ENCODE measurements at places on chromosomes 3 and 15.
A peak's percentile ranks its signal among the peaks of the same experiment; 100 is the strongest.

DNA sequence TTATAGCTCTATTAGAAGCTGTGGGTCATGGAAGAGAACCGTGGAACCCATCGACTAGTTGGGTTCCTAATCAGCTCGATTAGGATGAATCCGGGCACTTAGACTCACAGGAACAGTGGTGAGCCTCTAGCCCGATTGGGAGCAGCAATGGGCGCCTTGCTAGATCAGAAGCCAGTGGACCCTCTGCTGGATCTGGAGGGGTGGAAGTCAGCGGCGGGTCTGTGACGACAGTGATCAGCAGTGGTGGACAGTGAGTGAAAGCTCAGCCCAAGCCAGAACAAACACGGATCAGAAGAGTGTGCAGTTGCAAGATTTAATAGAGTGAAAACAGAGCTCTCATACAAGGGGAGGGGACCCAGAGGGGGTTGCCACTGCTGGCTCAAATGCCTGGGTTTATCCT lies 1170.2 kb downstream of the OTOL1 start:
- no peak for DNase-seq

- no peak for DNase-seq
Measured at GRCh38 chr3:188775412-188775811, 396.4 kb upstream of the TPRG1 start.

- no peak for DNase-seq
Measured at GRCh38 chr15:55218056-55218455, 21.3 kb upstream of the RSL24D1 start.

- no peak for DNase-seq
Measured at GRCh38 chr3:111735243-111735758, 123.8 kb upstream of the PHLDB2 start.

DNA sequence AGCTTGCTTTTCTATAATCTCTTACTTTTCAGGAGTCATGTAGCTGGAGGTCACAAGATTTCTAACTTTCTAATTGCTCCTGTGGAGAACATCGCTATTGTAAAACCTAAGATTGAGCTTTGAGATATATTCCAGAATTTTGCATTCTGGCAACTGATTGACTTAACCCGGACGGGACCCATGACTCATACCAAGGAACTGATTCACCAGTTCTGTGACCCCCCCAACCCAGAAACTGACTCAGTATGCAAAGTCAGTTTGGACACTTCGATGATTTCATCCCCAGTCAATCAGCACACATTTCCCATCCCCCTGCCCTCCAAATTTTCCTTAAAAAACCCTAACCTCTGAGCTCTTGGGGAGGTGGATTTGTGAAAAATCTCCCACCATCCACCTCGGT lies 396.5 kb upstream of the GBE1 start:
- DNase-seq = no peak

DNA sequence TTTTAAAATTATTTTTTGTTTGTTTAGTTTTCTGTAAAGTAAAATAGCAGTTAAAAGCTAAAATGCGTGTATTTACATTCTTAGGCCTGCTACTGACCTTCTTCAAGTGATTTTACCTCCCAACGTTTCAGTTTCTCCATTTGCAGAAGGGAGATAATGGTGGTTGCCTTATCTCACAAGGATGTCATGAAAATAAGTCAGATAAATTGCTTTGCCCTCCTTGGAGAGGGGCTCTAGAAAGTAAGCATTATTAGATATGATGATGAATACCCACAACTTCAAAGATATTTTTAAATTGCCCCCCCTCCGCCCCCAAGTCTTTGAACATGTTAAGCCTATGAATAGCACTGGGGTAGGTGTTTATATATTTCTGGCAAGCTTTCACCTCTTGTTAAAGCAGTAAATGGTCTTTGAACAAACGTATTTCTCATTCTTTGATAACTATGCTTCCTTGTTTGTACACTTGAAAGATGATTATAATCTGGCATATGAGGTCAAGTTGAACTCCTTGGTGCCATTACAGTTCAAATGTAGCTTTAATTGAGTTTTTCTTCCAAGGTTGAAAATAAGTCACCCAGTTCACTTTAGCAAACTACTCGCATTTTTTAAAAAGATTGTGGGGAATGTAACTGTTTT lies 6.4 kb downstream of the TERC start:
- DNase-seq = no peak

DNA sequence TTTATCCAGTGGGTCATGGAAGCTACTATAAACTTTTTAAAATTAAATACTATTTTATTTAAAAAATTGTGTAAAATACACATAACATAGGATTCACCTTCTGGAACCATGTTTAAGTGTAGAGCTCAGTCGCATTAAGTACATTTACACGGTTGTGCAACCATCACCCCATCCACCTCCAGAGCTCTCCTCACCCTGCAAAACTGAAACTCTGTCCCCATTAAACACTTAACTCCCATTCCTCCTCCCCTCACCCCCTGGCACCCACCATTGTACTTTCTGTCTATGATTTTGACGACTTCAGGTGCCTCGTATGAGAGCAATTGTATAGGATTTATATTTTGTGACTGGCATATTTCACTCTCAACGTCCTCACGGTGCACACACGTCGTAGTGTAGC lies 70.7 kb downstream of the APBA2 start:
- no peak for DNase-seq

GRCh38 chr3:159944781-159945180 lies 43.9 kb upstream of the IL12A start:
- no peak for DNase-seq

GRCh38 chr3:188209740-188210139 lies 55.8 kb downstream of the LPP start:
- no peak for DNase-seq

- no peak for DNase-seq
Measured at GRCh38 chr3:16848007-16848406, 36.7 kb upstream of the PLCL2 start.

GRCh38 chr3:19934098-19934566 lies at the start of gene EFHB:
Gene EFHB, minus strand, starts transcription at chr3:19934217. Its CDS starts 199 bp downstream, at chr3:19934018.
- DNase-seq = no peak

GRCh38 chr3:4850211-4850927 lies 128.9 kb upstream of the BHLHE40 start:
- DNase-seq = no peak

- DNase-seq = no peak
Measured at GRCh38 chr3:109696932-109697331, 359.6 kb upstream of the DPPA4 start.

DNA sequence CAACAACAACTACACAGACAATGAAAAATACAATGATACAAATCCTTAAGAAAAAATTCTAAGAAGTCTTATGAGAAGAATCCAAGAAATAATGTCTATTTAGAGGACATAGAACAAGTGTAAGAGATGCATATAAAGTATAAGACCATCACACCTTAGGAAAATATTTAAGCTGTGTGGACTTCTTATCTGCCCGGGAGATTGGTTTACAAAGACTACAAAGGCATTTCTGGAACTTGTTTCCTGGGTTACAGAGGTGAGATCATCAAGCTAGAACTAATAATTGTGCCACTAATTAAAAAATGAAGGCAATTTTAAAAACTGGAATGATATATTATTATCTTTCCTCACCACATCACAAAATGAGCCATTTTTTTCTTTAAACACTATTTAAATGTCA lies 507.1 kb downstream of the GRM7 start:
- DNase-seq = no peak

DNA sequence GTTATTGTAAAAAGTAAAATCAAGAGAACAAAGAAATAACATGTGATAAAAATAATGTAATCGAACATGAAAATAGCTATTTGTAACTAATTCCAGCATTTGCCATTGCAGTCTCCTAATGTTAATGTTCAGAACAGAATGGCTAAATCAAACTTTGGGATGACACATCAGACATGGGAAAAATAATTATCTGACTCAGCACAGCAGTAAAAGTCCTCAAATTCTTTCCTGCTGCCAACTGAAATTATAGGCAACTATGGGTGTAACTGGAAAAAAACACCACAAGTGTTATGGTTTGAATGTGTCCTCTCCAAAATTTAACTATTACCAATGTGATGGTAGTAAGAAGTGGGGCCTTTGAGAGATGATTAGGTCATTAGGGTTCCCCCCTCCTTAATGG lies 446.7 kb downstream of the C3orf38 start:
- DNase-seq = no peak

DNA sequence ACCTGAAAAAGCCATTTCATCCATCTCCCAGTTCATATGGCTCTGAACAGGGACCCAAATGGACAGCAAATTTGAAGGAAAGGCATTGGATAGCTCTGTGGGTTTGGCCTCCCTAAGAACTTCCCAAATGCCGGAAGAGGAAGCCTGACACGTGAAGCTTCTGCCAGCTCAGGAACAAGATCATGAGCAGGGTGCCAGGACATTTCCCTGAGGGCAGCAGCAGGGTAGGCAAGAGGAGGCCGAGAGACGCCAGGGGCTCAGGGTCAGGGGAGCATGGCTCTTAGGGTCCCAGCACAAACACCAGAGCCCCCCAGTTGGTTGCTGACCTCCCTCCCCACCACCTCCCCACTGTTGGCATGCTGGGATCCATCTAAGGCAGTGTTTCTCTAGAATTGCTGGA lies 187.5 kb downstream of the MEGF11 start:
- no peak for DNase-seq

- DNase-seq = no peak
Measured at GRCh38 chr3:105387122-105387751, 20.5 kb downstream of the ALCAM start.

DNA sequence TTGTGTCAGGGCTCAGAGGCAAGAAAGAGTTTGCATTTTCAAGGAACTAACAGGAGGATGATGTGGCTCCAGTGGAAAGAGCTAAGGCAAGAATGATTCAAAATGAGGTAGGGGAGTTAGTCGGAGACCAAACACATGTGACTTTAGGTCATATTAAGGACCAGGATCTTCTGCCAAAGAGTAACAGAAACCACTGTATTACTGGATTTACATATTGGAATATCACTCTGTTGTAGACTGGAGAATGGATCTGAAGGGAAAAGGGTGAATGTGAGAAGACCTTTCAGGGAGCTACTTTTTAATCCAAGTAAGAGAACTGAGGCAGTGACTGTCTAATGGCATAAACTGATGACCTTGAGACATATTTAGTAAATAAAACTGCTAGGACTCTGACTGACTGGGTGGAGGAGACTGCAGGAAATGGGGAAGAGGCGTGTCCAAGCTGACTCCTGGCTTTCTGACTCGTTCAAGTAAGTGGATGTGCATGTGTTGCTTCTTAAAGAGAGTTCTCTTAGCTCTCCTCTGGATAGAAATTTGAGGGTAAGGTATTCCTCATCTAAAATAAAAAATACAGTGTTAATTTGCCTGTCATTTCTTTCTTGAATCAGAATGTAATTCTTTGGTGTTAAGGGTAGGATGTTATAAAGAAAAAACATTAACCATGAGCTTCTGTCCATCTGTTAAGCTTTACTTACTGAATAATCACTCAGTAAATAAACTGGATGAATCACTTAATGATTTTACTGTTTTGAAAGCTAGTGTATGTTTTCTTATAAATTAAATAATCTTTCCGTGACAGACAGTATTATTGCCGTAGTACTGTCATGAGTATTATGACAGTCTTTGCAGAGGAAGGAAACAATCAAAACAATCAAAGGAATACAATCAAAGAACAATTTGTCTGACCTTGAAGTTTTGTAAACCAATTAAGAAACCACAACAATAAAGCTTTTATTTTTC lies 58.3 kb upstream of the CFAP20DC start:
- no peak for DNase-seq

DNA sequence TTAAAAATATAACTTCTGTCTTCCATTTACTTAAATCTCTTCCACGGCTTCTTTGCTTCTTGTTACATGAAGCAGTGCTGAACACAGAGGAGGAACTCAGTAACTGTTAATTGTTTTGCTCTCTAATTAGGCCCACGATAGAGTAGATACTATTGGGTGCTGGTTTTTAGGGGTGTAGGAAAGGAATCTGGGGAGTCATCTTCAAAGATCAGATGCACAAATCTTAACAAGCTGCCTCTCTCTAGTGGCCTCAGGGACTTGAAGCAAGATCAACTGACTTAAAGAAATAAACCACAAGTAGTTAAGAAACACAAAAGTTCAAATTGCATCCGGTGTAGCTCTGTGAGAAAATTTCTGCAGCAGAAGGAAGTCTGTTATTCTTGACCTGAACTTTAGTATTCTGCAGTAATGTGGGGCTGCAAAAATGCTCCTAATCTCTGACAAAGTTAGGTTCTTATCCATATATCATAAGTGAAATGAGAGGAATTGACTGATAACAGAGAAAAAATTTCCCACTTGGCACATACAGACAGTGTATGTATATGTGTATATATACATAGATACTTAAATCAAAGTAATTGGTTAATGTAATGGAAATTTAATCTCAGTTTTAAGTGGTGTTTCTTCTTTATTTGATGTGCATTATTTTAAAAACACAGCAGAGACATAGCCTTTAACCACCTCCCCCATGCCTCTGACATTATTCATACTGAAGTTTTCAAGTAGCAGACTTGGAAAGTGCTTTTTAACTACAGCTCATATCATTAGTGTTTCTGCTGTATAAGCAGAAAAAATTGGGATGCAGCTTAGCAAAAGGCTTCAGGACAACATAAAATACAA lies 51.8 kb downstream of the CHST2 start:
- no peak for DNase-seq

- DNase-seq = no peak
Measured at GRCh38 chr3:144894576-144894975, 923.0 kb downstream of the DIPK2A start.

GRCh38 chr3:45590256-45590655 lies 4.3 kb upstream of the LIMD1 start:
- DNase-seq = no peak

DNA sequence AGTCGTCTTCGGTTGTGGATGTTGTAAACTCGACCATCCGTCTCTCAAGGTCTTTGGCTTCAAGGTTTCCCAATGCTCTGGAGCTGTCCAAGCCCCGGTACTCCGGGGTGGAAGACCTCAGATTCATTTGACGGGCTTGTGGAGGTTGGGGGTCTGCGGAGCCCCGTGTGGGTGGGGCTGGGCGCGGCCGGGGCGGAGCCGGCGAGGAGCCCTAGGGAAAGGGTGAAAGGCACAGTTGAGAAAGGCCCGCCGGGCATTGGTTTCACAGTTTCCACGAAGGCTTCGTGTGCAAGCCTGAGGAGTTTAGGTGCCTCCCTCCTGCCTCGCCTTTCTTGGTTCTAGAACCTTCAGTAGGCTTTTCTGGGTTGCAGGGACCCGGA lies 360 bp upstream of the MGA start:
- DNase-seq = peak; percentile 10

DNA sequence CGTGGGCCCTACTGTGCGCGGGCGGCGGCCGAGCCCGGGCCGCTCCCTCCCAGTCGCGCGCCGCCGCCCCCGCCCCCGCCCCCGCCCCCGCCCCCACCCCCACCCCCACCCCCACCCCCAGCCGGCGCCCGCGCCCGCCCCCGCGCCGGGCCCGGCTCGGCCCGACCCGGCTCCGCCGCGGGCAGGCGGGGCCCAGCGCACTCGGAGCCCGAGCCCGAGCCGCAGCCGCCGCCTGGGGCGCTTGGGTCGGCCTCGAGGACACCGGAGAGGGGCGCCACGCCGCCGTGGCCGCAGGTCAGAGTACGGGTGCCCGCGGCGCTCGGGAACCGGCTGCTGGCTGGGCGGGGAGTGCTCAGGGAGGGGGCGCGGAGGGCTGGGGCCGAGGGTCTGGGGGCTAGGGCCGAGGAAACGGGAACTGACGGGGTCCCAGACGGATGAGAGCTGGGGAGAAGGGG lies 1.1 kb upstream of the PPARG start:
- DNase-seq = no peak

Measured in stimulated activated CD8-positive, alpha-beta memory T cell treated with anti-CD3 and anti-CD28 coated beads, Interleukin-4, amount 100 ng/mL, for 1 hour (primary cell).